ENCODE measurements at places on chromosomes 1 and 21. TPM values are rescaled to one million over a fixed set of nuclear protein-coding genes. Genes with fewer than 3 reads are reported as not detected.

- DNase-seq = no peak
Measured at GRCh38 chr1:146036241-146036964, 14.9 kb upstream of the HJV start.

DNA sequence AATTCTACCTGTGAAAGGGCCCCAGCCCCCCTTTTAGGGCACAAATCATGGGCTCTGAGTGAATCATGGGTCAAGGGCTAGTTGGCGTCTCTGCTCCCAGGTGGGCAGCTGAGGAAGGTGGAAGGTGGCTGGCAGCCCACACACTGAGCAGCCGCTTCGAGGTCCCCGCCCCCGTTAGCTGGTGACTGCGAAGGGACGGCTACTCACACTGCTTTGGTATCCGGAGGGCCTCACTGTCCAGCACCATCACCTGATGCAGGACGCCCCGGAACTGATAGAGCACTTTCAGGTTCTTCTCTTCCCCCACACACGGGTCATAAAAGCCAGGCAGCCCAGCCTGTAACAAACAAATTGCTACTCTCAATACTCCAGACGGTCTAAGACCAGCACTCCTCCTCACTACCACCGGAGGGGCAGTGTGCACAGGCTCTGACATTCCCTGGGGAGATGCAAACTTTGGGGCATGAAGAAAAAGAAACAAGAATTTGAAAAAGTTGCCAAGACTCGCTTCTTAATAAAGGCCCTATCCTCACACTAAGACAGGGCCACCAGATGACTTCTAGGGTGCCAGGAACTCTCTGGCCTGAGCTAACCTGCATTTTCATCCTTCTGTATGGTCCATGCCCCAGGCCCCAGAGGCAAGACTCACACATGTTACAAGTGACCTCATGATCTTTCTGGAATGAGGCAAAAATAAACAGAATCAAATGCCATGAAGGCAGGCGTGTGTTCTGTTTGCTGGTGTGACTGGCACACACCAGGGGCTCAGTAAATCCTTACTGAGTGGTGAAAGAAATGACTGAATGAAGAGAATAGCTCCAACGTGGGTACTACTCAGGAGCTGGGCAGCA lies 11.5 kb downstream of the THAP3 start:
- DNase-seq = no peak

DNA sequence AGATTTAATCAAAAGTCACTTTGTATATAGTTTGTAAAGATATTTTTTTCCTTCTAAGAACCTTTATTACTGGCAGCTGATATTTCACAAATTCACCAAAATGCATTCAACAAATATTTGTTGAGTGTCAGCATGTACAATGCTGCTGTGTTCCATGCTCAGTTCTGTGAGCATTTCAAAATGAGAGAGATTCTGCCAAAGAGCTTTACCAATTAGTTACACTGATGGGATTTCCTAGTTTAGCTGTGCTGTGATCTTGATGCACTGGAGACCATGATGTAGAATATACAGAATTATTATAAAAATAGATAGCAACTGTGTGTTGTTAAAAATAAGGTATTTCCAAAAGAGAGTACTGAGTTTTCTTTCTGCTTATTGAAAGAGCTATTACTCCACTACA lies 225.6 kb downstream of the BRINP3 start:
- DNase-seq = no peak

TEX38 gene
- not detected for total RNA-seq

PLA2G2A gene
- not detected for total RNA-seq

C1orf146 gene
- total RNA-seq = not detected

Measured in activated naive CD4-positive, alpha-beta T cell treated with anti-CD3 and anti-CD28 coated beads for 36 hours (primary cell).